ENCODE measurements at places on chromosomes 12 and 14. TPM values are rescaled to one million over a fixed set of nuclear protein-coding genes. Genes with fewer than 3 reads are reported as not detected.

The REP15 gene
- total RNA-seq: 0.83 TPM

The ANO2 gene
- 0.44 TPM for total RNA-seq

The TMPRSS12 gene
- total RNA-seq: not detected

The CCDC177 gene
- under 0.01 TPM for total RNA-seq

The ARHGAP5 gene
- 63.7 TPM for total RNA-seq

The VRTN gene
- not detected for total RNA-seq

The JAG2 gene
- total RNA-seq: 1.6 TPM

The SAMD15 gene
- 3.3 TPM for total RNA-seq

The ARHGEF40 gene
- total RNA-seq: 59.9 TPM

The CD63 gene
- 2,880 TPM for total RNA-seq

The PIWIL1 gene
- total RNA-seq: not detected

The CIT gene
- total RNA-seq: 12.9 TPM

The MRPL42 gene
- total RNA-seq: 76.8 TPM

The SLC25A47 gene
- total RNA-seq: not detected

The KRT2 gene
- not detected for total RNA-seq

The TMEM121 gene
- 13.2 TPM for total RNA-seq

The NR4A1 gene
- total RNA-seq: 4.3 TPM

The NEUROD4 gene
- total RNA-seq: not detected

The ETFBKMT gene
- 3.5 TPM for total RNA-seq

The ACOT6 gene
- total RNA-seq: not detected

The DHH gene
- total RNA-seq: under 0.01 TPM

The CEBPE gene
- not detected for total RNA-seq

The KLRC1 gene
- total RNA-seq: 0.15 TPM

The RASSF9 gene
- total RNA-seq: 0.87 TPM

The FGD4 gene
- total RNA-seq: 19.2 TPM

The MYF6 gene
- total RNA-seq: not detected
